ENCODE measurements at places on chromosomes 4 and X.

- no peak for DNase-seq
These were observed 1.5 kb upstream of the TRIML2 start for GRCh38 chr4:188110741-188111471.

GRCh38 chr4:147590249-147590920, 26.8 kb upstream of the TMEM184C start:
- peak; percentile 54 for DNase-seq

GRCh38 chr4:152780267-152780778, 569 bp downstream of the ARFIP1 start:
- no peak for DNase-seq

GRCh38 chrX:136656361-136656964, 8.5 kb downstream of the CD40LG start:
- no peak for DNase-seq

DNA sequence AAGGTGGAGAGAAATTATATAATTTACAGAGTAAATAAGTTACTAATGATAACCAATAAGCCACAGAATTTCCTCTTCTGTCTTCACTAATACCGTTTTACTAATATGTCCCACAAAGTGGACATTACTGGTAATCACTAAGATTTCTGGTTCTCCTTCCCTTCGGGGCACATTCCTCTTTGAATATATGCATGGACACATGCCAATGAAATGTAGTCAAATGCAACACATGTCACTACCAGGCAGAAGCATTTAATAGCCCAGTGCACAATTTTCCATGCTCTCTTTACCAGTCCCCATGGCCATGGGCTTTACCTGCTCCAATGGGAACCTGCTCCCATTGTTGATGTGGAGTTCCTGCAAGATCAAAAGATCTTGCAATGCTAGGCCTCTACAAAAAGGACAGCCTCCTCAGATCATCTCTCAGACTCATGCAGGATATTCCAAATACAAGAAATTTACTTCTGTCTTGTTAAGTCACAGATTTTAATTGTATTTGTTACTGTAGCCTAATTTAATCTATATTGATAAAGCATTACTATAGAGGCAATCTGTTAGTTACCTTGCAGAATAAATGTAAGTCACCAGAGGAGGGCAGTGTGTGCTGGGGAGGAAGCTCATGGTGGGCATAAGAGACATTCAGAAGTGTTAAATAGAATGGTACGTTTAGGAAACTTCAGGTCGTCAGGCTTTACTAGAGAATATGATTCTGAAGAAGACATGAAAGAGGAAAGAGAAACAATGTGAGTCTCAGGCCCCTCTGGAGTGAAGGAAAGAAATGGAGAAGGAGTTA, 37.1 kb upstream of the INPP4B start:
- DNase-seq = no peak
